Activated CD4-positive, alpha-beta T cell treated with anti-CD3 and anti-CD28 coated beads, Interleukin-2, amount 10 ng/mL, durations not matched to agents 7 days and 5 days (primary cell): ENCODE measurements at places on chromosomes 3 and 15. TPM values are rescaled to one million over a fixed set of nuclear protein-coding genes. Genes with fewer than 3 reads are reported as not detected.

- H3K27me3 ChIP-seq: no peaks in the 10 kb centered on the region
- H3K36me3 ChIP-seq: no peaks in the 10 kb centered on the region
- no peak overlapping the region for H3K27ac ChIP-seq
- no peak overlapping the region for H3K4me3 ChIP-seq
- peaks cover 8% of the 10 kb centered on the region for H3K4me1 ChIP-seq
Observed at GRCh38 chr3:99541181-99541580, 97.2 kb upstream of the COL8A1 start.

GRCh38 chr15:58070801-58071418, 5.4 kb upstream of the ALDH1A2 start:
- no peaks in the 10 kb centered on the region for H3K36me3 ChIP-seq
- peaks cover 47% of the 10 kb centered on the region for H3K27me3 ChIP-seq
- H3K4me3 ChIP-seq: no peak overlapping the region
- H3K27ac ChIP-seq: no peak overlapping the region

DNA sequence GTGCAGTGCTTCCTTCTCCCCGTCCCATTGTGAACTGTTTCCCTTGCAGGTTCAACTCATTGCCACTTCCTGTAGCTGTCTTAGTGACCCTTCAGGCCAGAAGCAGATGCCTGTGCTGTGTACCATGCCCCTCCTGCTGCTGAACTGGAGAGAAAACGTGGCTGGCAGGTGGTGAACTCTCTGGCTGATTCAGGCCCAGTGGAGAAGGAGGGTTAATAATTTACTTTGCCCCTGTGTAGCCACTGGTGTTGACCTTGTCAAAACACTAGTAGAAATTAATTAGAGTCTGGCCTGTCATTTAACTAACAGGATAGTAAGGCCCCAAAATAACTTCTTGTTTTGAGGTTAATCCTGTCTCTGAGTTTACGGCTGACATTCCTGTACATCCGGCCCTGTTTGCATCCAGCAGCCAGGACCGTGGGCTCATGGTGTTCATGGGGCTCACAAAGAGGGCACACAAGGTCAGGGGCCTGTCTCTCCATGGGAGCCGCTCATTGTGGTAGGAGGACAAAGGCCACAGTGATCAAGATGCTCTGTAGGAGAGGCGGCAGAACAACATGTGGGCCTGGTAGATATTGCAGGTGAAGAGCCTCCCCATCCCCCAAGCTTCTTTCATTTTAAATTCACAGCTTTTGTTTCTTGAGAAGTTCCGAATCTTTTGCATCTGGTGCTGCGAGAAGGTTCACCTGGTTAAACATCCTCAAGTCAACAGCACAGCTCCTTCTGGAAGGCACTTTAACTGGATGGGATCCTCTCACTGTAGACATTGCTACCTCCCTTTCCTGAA, 101.6 kb downstream of the CGNL1 start:
- no peak overlapping the region for H3K4me3 ChIP-seq
- no peak overlapping the region for H3K27ac ChIP-seq
- no peak for DNase-seq
- H3K4me1 ChIP-seq: no peaks in the 10 kb centered on the region
- peaks cover 26% of the 10 kb centered on the region for H3K27me3 ChIP-seq

GRCh38 chr3:105798381-105798934, 70.4 kb downstream of the CBLB start:
- no peak overlapping the region for H3K4me3 ChIP-seq
- peaks cover 67% of the 10 kb centered on the region for H3K4me1 ChIP-seq
- H3K27me3 ChIP-seq: no peaks in the 10 kb centered on the region
- peaks cover 59% of the 10 kb centered on the region for H3K36me3 ChIP-seq
- DNase-seq: no peak

- H3K27ac ChIP-seq: no peak overlapping the region
- H3K4me1 ChIP-seq: no peaks in the 10 kb centered on the region
- no peak for DNase-seq
- no peaks in the 10 kb centered on the region for H3K27me3 ChIP-seq
- H3K4me3 ChIP-seq: no peak overlapping the region
- no peaks in the 10 kb centered on the region for H3K36me3 ChIP-seq
Observed at GRCh38 chr3:131403216-131403895, 21.8 kb downstream of the NUDT16 start.

DNA sequence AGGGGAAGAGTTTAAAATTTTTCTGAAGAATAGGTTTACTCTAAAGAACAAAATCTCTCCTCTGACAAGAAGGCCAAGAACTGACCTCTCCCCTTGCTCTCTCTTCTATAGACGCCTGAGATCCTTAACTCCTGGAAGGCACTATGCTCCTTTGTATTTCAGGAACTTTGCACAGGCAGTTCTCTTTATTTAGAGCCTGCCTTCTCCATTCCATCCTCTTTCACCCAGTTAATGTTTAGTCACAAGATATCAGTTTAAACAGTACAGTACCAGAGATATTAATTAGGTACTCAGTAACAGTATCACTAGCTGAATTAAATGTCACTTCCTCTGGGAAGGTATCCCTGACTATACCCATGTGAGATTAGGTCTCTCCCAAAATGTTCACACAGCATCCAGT, 33.5 kb downstream of the HERC1 start:
- no peak overlapping the region for H3K27ac ChIP-seq
- H3K4me3 ChIP-seq: no peak overlapping the region
- H3K27me3 ChIP-seq: no peaks in the 10 kb centered on the region
- peaks cover 39% of the 10 kb centered on the region for H3K4me1 ChIP-seq

TRA2B gene
- 224 TPM for total RNA-seq

SLC6A6 gene
- total RNA-seq: 43.1 TPM

UBXN7 gene
- 64.8 TPM for total RNA-seq

IL17RE gene
- total RNA-seq: 2.7 TPM

ZBBX gene
- not detected for total RNA-seq

CNTN4 gene
- total RNA-seq: not detected

CACNA2D2 gene
- total RNA-seq: 0.60 TPM

SPINT1 gene
- 2.9 TPM for total RNA-seq

VIPR1 gene
- 19.9 TPM for total RNA-seq
